Breast epithelium (tissue), 4 donors: ENCODE measurements at places on chromosomes 12 and 14. TPM values are rescaled to one million over a fixed set of nuclear protein-coding genes. Genes with fewer than 3 reads are reported as not detected.

RNASE9 gene
- total RNA-seq, result not detected

PHETA1 gene
- 10.9 TPM for total RNA-seq

SERPINA10 gene
- total RNA-seq, result not detected

SCN8A gene
- total RNA-seq, result 0.32 TPM

IL22 gene
- total RNA-seq, result not detected

MUCL1 gene
- total RNA-seq, result 4,156 TPM

DNA sequence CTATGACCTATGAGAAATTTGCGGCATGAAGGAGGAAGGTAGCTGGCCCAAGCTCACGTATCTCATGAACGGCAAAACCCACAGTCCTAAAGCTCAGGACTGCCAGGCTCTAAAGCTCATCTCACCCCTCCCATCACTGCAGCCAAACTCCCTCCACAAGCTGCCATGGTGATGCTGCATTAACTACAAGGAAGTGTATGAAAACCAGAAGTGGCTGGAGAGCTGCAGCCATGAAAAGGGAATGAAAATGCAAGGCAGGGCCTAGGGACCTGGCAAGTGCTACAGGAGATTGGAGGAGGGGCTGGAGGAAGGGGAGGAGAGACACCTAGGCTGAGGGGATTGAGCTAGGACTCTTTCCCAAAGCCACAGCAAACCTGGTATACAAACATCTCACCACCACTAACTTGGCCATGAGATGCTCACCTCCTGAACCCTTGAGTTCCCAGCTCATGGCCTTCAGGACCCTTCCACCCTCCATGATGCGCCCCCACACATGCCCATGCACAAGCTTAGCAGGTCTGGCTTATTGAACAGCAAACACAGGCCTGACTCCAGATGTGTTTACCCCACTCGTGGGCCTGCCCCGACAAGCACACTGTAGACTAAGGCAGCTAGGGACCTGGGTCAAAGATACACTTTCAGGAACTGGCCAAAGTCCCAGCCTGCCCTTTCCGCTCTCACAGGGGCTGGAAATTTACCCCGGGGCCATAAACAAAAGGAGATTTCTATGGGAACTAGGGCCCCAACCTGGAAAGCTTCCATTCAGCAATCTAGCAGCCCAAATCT is 42.0 kb downstream of the LTBP2 start:
- no peak for DNase-seq

DNA sequence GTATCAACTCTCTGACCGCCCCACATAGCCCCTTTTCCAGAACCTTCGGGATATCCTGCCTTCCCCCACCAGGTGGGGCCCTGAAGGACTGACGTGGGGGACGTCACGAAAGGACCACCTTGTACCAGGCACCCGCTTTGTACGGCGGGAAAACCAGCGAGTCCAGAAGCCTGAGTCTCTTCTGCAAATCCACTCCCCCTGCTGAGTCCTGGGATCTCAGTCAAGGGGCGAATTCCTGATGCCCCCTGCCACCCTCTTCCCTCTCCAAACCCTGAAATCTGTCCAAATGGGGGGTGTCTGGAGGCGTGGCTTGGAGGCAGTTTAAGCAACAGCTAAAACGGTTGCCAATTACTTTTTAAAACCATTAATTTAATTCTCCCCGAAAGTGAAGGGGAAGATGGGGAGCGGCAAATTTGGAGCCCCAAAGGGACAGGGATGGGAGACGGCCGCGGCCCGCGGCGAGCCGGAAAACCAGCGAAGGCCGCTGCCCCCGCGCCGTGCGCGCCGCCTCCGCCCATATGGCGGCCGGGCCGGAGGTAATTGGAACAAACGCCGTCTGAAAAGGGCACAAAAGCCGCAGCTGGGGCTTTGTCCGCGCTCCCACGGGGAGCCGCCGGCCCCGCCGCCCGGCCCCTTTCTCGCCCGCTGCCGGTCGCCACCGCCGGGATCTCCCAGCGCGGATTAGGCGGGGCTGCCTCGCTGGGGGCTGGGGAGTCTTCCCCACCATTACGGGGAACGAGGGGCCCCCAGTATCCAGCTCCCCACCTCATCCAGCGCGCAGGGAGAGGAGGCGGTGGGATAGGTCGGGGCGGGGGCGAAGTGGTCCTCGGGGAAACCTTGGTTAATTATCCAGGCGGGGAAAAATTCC is 6.6 kb downstream of the LHX5 start:
- DNase-seq, result no peak

- DNase-seq, result no peak
Observed at GRCh38 chr12:122835750-122836026, 431 bp downstream of the HIP1R start.

DNA sequence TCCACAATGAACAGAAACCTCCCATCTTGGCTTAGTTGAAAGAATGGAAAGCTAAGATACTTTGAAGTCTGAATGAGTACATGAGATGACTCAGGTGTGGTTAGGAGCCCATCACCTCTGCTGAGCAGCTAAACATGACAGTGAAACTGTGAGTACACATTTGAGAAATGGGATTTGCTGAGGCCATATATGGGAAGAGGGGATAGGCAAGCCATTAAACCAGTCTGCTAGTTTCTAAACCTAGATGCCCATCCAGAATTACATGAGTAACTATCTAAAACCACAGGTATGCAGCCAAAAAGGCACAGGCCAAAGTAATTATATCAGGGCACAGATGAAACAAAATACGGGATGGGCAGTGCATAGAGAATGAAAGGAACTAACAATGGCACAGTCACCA is 41.2 kb downstream of the NKX2-1 start:
- DNase-seq, result no peak

GRCh38 chr12:117261247-117261646 is 71.0 kb upstream of the FBXO21 start:
- DNase-seq, result no peak

DNA sequence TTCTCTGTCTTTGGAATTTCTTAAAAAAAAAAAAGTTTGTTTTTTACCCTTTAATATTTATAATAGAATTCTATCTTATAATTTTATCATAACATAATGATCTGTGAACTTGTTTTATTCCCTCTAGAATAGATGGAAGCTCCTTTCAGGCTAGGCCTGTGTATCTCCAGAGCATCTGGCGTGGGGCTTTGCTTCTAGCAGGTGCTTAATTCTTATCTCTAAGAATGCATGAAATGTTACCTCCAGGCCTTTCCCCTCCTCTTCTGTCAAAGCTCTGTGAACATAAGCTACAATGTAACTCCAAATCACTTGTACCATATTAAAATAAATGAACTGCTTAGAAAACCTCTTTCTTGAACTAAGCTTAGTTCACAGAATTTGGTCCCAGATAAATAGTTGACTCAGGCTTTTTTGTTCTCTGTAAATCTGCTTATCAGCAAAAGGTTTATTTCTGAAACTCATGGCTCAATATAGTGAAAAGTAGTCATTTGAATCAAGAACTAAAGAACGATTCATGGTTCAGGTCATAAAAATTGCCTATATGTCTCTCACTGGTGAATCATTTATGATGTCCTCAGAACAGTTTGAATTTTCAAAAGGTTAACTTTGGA is 407.1 kb downstream of the TRHDE start:
- no peak for DNase-seq

- DNase-seq, result no peak
Observed at GRCh38 chr14:87813686-87814085, 179.3 kb downstream of the GALC start.

DNA sequence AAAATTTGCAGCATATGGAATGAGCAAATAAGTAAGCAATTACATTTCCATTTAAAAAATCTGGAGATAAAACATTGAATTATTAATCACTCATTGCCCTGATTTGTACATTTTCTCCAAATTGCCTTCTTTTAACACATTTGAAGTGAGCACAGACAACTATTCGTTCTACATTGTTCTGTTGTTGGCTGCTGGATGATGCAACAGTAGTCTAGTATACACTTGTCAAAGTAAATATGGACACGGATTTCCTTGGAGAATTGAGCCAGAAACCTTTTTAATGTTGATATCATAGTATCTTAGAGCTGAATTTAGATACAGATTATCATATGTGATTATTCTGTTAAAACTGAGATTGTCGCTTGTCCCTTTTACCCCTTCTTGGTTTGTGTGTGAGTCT is 188.2 kb downstream of the FUT8 start:
- no peak for DNase-seq

- no peak for DNase-seq
Observed at GRCh38 chr12:92988622-92989130, 59.6 kb upstream of the EEA1 start.

DNA sequence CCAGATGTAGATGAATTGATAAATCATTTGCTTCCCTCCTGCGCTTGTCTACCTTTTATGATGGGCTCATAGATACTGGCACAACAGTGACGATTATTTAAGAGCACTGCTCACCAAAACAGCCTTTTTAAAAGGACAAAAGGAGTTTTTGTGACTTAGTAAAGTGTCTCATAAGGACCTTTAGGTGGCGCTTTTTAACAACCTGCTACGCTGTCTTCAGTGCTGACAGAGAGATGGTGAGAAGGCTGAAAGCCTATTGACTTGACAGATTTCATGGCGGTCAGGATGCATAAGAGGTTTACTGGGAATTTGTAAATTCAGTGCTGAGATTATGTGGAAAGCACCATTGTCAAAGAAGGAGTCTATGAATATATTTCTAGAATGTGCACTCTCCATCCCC is 87.6 kb downstream of the SLC15A5 start:
- DNase-seq, result no peak

GRCh38 chr14:80133457-80133856 is 77.8 kb downstream of the DIO2 start:
- no peak for DNase-seq

DNA sequence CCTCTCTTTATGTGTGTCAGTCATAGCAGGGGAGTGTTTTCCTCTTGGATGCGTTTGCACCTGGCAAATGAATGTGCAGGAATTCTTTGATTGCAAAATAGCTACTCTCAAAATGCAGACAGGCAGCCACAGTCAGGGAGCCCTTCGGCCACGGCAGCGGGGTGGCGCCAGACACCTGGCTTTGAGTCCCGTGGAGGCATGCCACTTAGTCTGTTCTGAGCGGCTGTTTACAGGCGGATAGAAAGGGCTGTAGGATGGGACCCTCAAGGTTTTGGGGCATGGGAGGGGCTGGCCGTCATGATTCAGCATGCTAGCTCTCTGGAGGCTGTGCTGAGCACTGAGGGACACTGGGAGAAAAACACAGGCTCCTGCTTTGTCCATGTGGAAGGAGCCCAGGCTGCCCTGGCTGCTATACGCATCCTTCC is 117.1 kb downstream of the SLC25A47 start:
- DNase-seq, result peak; percentile 74

- DNase-seq, result no peak
Observed at GRCh38 chr12:51361161-51362016, 14.9 kb upstream of the CELA1 start.

GRCh38 chr14:89807151-89807550 is 147.4 kb downstream of the EFCAB11 start:
- DNase-seq, result no peak

GRCh38 chr14:82635915-82636314 is 1102.3 kb upstream of the SEL1L start:
- DNase-seq, result no peak

DNA sequence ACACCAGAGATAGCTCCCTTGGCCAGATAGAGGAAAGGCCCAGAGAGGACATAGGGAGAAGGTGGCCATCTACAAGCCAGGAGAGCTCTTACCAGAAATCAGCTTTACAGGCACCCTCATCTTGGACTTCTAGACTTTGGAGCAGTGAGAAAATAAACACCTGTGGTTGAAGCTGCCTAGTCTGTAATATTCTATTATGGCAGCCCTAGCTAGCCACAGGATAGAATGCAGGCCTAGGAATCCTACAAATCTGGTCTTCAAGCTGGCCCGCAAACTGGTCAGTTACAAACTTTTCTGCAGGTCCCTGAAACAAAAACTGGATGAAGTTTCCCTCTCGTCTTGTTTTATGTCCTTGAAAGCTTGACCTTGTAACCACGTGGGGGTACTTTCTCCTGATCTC is 92.4 kb downstream of the BCAT1 start:
- no peak for DNase-seq
